ENCODE measurements at places on chromosomes 4 and X. TPM values are rescaled to one million over a fixed set of nuclear protein-coding genes. Genes with fewer than 3 reads are reported as not detected.

SYTL5 gene
- total RNA-seq: 0.41 TPM

NXF2B gene
- not detected for total RNA-seq

PLP1 gene
- 7.0 TPM for total RNA-seq

FABP2 gene
- not detected for total RNA-seq

CPEB2 gene
- 23.3 TPM for total RNA-seq

UBE2D3 gene
- total RNA-seq: 251 TPM

FMR1NB gene
- total RNA-seq: not detected

MAD2L1 gene
- 1.8 TPM for total RNA-seq

POLA1 gene
- 7.3 TPM for total RNA-seq

GLRA2 gene
- total RNA-seq: not detected

DSPP gene
- total RNA-seq: not detected

DNA sequence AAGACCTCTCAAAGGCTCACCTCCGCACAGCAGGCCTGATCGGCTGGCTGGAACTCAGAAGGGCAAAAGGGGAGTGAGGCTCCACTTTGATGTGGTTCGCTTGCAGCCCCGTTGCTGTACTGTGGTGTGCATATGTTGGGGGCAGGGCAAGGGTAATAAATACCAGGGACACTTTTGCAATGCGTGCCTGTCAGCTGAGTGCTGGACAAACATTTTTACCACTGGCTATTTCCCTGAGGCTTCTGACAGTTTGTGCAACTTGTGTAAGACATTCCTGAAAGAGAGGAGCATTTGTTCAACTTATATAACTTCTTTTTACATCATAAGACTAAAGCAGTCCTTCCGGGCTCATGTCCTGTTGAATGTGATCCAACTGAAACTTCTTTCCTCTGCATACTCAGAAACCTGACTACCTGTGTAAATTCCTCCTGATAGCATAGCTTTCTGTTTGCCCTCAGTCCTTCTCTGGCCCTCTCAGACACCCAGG, 82.3 kb downstream of the SPRY1 start:
- no peaks in the 10 kb centered on the region for H3K36me3 ChIP-seq
- H3K4me1 ChIP-seq: no peaks in the 10 kb centered on the region
- H3K27ac ChIP-seq: no peak overlapping the region
- no peaks in the 10 kb centered on the region for H3K27me3 ChIP-seq

GRCh38 chrX:114985967-114986592, 31.3 kb downstream of the IL13RA2 start:
- DNase-seq: no peak
- no peak overlapping the region for H3K27ac ChIP-seq
- no peaks in the 10 kb centered on the region for H3K27me3 ChIP-seq
- no peaks in the 10 kb centered on the region for H3K4me1 ChIP-seq
- no peak overlapping the region for H3K4me3 ChIP-seq

DNA sequence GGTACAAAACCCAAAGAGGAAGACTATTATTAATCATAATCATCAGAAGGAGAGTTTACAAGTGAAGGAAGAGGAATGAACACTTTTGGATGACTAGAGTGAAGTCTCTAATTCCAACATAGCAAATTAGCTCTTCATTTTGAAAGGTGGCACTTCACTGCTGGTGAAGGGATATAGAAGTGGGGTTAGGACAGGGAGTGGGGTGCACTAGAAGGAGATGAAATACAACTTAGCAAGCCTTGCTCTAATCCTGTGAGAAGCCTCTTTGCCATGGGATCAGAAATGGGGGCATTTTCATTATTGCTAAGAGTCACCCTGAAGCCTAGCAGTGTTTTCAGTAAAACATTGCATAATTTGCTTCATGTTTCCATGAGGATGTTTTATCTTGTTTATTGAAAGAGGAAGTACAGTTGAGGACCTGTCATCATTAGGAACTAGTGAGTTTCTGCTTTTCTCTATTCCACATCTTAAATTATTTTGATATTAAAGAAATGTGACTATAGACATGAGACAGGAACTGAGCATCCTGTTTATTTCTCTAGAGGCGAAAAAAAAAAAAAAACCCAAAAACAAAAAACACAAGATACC, 9.3 kb upstream of the GRPR start:
- no peaks in the 10 kb centered on the region for H3K4me1 ChIP-seq
- H3K4me3 ChIP-seq: no peak overlapping the region
- no peaks in the 10 kb centered on the region for H3K36me3 ChIP-seq
- DNase-seq: no peak

DNA sequence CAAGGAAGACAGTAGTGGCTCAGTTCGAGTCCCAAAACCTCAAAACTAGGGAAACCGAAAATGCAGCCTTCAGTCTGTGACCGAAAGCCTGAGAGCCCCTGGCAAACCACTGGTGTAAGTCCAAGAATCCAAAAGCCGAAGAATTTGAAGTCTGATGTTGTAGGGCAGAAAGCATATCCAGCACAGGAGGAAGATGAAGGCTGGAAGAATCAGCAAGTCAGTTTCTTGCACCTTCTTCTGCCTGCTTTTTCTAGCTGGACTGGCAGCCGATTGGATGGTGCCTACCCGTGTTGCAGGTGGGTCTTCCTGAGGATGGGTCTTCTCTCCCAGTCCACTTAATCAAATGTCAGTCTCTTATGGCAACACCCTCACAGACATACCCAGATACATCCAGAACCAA, 95.0 kb downstream of the STK32B start:
- no peaks in the 10 kb centered on the region for H3K36me3 ChIP-seq
- peaks cover 7% of the 10 kb centered on the region for H3K27me3 ChIP-seq
- H3K4me3 ChIP-seq: no peak overlapping the region
- no peak overlapping the region for H3K27ac ChIP-seq

GRCh38 chrX:46477435-46477834, 67.8 kb downstream of the ZNF674 start:
- no peaks in the 10 kb centered on the region for H3K27me3 ChIP-seq
- H3K4me1 ChIP-seq: peaks cover 8% of the 10 kb centered on the region
- H3K4me3 ChIP-seq: no peak overlapping the region
- H3K36me3 ChIP-seq: peaks cover 19% of the 10 kb centered on the region

GRCh38 chrX:639151-639550, 8.6 kb downstream of the SHOX start:
- DNase-seq: no peak
- H3K4me1 ChIP-seq: peaks cover 9% of the 10 kb centered on the region
- H3K36me3 ChIP-seq: no peaks in the 10 kb centered on the region
- no peak overlapping the region for H3K4me3 ChIP-seq

DNA sequence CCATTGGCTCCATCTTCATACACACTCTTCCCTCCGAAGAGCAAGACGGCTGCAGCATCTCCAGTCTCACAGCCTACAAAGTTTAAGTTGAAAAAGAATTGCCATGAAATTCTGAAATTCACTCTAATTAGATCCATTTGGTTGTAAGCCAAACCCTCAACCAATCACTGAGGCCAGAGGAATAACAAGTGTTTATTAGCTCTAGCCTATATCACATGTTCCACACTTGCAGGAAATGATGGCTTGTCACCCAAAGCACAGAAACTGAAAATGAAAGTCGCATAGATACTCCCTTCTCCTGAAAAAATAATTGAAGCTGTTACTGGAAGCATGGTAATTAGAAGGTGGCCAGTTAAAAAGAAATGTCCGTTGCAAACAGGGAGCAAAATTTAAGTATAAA, 1071.8 kb downstream of the CCSER1 start:
- no peaks in the 10 kb centered on the region for H3K4me1 ChIP-seq
- H3K36me3 ChIP-seq: no peaks in the 10 kb centered on the region
- no peak for DNase-seq

DNA sequence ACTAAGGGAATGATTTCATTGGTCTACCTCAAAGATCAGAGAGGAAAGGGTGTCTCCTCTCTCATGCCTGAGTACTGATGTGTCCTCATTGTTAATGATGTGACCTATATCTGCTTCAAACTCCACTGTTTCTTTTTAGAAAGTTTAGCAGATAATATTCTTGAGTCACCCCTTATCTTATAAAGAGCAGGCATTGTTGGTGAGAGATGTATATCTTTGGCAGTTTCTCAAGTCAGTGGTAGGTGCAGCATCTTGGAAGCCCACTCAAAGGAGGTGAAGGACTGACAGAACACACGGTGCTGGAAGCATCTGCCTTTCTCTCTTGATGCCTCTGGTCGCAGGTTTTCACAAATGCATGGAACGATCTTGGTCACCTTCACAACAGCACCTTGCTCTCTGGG, 71.2 kb downstream of the ZNF518B start:
- H3K4me1 ChIP-seq: no peaks in the 10 kb centered on the region
- DNase-seq: no peak
- H3K27ac ChIP-seq: no peak overlapping the region

DNA sequence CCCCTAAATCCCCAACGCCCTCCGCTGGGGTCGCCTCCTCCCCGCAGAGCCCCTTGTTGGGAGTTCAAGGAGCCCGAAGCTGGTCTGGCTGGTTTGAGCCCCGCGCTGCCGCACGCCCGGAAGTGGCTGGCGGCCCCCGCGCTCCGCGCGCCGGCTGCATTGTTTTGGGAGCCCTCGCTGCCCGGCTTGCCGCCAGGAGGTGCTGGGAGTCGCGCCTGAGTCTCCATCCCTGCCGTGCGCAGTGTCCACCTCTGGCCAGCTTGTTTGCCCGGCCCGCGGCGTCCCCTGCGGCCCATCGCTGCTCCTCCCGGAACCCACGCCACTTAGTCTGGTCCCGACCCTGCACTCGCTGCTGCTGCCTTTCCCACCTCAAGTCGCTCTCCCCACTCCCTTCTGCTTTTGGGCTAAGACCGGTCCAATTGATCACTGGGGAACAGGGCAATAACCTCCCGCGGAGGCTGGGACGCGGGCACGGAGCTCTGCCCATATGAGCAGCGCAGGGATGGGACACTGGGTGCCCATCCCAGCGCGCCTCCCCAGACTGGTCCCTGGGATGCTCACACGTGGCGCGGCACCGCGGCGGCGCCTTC, 2.2 kb upstream of the SFRP2 start:
- H3K4me3 ChIP-seq: peak overlapping the region; percentile 45
- no peak overlapping the region for H3K27ac ChIP-seq
- H3K27me3 ChIP-seq: peaks cover 98% of the 10 kb centered on the region
- H3K36me3 ChIP-seq: no peaks in the 10 kb centered on the region

- H3K27me3 ChIP-seq: peaks cover 1% of the 10 kb centered on the region
- H3K27ac ChIP-seq: no peak overlapping the region
- H3K4me1 ChIP-seq: no peaks in the 10 kb centered on the region
Observed at GRCh38 chr4:151628001-151628608, 132.7 kb downstream of the GATB start.

GRCh38 chrX:73214426-73215094, at the start of gene NAP1L2:
TSS of gene NAP1L2 (minus strand) at chrX:73214851. CDS start at chrX:73214492, 359 bp downstream.
- H3K36me3 ChIP-seq: no peaks in the 10 kb centered on the region
- no peaks in the 10 kb centered on the region for H3K4me1 ChIP-seq

- no peak overlapping the region for H3K4me3 ChIP-seq
- no peak overlapping the region for H3K27ac ChIP-seq
- no peaks in the 10 kb centered on the region for H3K36me3 ChIP-seq
- no peaks in the 10 kb centered on the region for H3K27me3 ChIP-seq
- no peaks in the 10 kb centered on the region for H3K4me1 ChIP-seq
Observed at GRCh38 chrX:68196939-68197791, 236.1 kb downstream of the OPHN1 start.

- no peaks in the 10 kb centered on the region for H3K36me3 ChIP-seq
- H3K27ac ChIP-seq: no peak overlapping the region
- H3K4me1 ChIP-seq: no peaks in the 10 kb centered on the region
- no peak overlapping the region for H3K4me3 ChIP-seq
- H3K27me3 ChIP-seq: no peaks in the 10 kb centered on the region
Observed at GRCh38 chr4:106694232-106694631, 325.7 kb upstream of the GIMD1 start.

GRCh38 chr4:147732518-147733235, 789 bp downstream of the ARHGAP10 start:
- H3K36me3 ChIP-seq: no peaks in the 10 kb centered on the region
- peaks cover 63% of the 10 kb centered on the region for H3K4me1 ChIP-seq
- DNase-seq: peak; percentile 44
- H3K27ac ChIP-seq: peak overlapping the region; percentile 97
- no peaks in the 10 kb centered on the region for H3K27me3 ChIP-seq

GRCh38 chrX:23392195-23392594, 57.5 kb downstream of the PTCHD1 start:
- DNase-seq: no peak
- H3K27ac ChIP-seq: no peak overlapping the region
- no peaks in the 10 kb centered on the region for H3K4me1 ChIP-seq
- H3K36me3 ChIP-seq: no peaks in the 10 kb centered on the region
- H3K27me3 ChIP-seq: no peaks in the 10 kb centered on the region

DNA sequence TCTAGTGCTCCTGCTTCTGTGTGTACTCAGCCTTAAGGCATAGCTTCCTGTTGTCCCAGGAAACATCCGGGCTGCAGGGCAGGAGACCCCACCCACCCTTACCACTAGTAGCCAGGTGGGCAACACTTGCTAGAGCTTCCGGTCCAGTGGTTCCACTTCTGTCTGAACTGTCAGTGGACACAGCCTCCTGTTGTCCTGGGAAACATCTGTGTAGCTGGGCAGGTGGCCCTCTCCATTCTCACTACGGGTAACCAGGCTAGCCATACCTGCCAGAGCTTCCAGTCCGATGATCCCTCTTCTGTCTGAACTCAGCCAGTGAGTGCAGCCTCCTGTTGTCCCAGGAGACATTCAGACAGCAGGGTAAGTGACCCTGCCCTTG, 372.2 kb downstream of the INPP4B start:
- H3K4me1 ChIP-seq: peaks cover 7% of the 10 kb centered on the region
- no peak for DNase-seq
- no peaks in the 10 kb centered on the region for H3K27me3 ChIP-seq
- no peaks in the 10 kb centered on the region for H3K36me3 ChIP-seq
- no peak overlapping the region for H3K4me3 ChIP-seq

All from left ventricle myocardium inferior (tissue), 1 donor.